NCI-H2081 (cell line): ENCODE measurements at places on chromosomes 16 and 17.

- peak; percentile 5 for DNase-seq
Measured at GRCh38 chr16:84532291-84532724, 27.8 kb upstream of the MEAK7 start.

GRCh38 chr16:19737306-19738038 lies 19.4 kb downstream of the IQCK start:
- DNase-seq: no peak

DNA sequence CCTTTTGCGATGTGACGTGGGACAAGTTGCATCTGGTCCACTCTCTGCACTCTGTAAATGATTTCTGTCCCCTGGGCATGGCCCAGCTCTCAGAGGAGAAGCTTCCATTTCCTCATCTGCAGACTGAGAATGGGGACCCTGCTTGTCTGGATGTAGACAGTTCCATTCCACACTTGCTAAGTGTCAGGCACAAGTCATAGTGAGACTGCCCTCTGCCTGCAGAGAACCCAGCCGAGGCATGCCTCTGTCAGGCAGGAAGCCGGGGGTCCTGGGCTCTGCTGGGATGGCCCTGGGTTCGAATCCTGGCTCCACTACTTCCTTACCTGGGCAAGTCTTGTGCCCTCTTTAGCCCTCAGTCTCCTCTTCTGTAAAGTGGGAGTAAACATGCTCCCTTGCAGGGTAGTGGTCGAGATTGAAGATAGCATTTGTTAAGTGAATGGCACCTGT lies 4.1 kb downstream of the MAP2K3 start:
- no peak for DNase-seq

DNA sequence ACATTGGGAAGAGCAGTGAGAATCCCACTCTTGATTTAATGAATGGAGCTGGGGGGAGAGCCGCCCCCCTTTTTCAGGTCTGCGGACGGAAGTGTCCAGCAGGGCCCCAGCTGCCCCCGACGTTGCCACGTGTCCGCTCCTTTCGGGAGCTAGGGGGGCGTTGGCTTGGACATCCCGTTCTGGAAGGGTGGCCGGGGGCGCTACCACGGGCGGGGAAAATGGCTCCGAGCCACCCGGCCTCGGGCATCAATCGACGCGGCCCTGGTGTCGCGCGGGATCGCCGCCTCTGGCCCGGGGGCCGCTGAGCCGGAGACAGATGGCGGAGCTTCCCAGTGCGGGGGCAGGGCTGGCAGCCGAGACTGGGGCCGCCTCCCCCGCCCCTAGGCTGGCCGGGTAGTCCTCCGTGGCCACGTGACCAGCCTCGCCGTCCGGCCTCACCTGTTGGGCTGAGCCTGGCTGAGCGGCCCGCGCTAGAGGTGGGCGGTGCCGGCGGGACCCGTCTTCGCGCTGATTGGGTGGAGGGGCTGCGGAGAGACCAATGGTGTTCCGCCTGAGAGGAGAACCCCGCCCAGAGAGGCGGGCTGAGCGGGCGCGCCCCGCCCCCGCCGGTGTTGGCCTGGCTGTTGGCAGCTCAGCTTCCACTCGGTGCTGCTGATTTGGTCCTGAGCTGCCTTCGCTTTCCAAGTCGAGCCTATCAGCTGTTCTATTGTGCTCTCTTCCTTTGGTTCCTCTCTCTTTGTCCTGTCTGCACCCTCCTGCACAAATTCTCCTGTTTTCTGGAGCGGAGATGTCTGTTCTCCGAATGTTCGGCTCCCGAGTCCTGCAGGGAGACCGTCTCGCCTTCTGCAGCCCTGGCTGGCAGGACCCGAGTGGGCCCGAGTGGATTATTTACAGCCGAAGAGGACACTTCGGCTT lies 8.3 kb downstream of the HS3ST3B1 start:
- DNase-seq: peak; percentile 30

DNA sequence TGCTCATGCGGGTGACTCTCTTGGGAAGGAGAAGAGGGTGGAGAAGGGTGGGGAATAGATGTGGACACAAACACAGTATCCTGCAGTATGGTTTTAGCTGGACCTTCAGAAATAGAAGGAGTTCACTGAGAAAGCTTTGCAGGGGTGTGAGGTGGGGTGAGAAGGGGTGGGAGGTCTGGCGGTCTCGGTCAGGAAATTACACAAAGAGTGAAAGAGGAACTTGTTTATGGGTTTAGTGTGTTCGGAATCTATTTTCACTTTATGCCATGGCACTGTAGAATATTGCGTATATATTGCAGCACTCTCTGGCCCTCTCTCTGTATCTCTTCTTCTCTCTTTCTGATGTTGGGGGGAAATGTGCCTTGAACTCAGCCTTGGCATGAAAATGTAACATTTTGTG lies 148.2 kb upstream of the GOT2 start:
- no peak for DNase-seq

DNA sequence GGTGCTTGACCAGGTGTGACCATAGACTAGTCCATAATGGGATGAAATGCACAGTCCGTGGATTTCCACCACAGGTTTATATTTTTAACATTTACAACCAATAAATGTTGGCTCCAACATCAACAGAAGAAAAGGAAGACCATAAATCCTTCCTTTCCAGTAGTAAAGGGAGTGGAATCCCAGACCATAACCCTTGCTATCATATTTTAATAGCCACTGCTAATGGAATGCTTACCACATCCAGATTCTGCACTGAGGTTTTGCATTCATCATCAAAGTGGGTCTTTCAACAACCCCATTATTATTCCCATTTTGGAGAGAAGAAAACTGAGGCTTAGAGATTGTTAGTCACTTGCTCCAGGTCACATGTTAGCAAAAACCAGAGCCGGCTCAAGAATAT lies 106.7 kb downstream of the FOXL1 start:
- DNase-seq: no peak

DNA sequence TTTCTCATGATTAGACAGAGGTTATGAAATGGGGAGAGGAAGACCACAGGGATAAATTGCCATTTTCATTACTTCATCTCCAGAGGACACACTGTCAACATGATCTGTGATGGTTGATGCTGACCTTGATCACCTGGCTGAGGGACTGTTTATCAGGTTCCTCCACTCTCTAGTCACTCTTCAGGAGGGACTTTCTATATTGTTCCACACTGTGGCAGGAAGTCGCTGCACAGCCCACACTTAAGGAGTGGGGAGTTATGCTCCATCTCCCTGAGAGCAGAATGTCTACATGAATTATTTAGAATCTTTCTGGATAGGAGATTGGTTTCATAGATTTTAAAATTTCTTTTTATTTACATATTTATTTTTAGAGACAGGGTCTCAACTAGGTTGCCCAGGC lies 46.7 kb downstream of the CYB5B start:
- DNase-seq: no peak

GRCh38 chr16:69707920-69708683 lies 18.3 kb downstream of the NQO1 start:
- DNase-seq: no peak

DNA sequence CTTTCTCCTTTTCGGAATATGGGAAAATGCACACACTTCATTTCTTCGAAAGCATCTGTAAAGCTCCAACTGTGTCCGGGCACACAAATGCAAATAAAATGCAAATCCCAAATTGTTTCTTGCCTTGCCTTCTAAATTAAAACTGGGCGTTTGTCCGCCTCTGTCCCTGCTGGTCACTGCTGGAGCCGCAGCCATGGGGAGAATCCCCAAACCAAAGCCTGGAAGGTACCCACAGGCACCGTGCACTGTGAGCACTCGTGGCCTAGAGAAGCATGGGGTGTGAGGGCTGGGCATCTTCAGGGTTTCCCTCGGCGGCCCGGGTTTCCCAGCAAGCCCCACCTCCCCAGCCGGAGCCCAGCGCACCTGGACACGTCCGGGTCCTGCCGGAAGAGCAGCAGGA lies 2.9 kb downstream of the SLC47A2 start:
- DNase-seq: no peak

DNA sequence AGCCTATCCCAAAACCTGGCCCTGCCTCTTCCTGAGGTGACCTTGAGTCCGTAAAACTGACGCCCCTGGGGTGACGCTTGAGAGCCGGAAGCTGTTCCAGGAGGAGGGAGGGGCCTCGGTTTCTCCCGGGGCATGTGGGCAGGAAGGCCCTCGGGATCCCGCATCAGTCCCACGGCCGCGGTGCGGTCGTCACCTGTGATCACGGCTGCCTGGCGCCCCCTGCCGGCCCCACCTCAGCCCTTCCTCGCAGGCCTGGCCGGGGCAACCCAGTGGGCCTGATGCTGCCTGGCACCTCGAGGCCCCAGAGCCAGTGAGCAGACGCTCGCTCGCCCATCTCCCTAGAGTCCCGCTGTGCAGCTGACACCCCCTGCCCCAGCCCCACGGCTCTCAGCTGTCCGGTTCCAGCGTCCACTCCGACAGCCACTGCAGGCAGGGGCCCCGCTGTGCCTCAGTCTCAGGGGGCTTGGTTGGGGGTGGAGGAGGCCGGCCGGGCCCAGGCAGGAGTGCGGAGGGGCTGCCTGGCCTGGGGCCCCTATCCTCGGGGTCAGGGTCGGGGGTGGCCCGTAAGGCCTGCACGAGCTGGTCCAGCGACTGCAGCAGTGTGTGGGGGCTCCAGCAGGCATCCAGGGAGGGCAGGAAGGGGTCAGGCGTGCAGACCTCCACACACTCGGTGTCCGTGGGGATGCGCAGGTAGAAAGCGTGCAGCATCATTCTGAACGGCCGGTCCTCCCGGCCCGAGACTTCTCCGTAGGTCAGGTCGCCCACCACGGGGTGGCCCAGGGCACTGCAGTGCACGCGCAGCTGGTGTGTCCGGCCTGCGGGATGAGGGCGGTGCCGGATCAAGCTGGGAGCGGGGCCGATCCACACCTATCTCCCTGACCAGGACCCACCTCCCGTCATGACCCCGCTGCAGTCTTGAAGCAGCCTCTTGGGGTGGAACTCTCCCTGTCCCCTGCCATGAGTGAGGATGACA lies 2.3 kb downstream of the RPUSD1 start:
- DNase-seq: no peak

GRCh38 chr16:73046849-73047214 lies 1.1 kb downstream of the ZFHX3 start:
- DNase-seq: no peak

- DNase-seq: no peak
Measured at GRCh38 chr16:53901408-53901807, 197.5 kb downstream of the FTO start.

GRCh38 chr17:42347198-42347597 lies 41.0 kb downstream of the STAT3 start:
- no peak for DNase-seq

DNA sequence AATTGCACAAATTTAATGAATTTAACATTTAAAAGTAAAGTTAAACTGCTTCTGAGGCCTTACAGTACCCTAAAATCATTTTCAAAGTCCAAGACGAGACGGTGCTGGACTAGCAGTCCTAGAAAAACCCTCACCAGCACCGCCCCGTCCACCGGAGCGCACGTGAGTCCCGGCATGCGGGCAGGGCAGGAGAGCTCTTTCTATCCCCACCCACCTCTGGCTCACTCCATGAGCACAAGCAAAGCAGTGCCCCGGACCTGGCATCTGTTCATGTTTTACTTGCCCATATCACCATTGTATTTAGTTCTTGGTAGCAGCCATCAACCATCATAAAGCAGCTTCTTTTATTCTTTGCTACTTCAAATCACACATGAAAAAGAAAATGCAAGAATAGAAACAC lies 41.7 kb downstream of the ANKRD11 start:
- no peak for DNase-seq

DNA sequence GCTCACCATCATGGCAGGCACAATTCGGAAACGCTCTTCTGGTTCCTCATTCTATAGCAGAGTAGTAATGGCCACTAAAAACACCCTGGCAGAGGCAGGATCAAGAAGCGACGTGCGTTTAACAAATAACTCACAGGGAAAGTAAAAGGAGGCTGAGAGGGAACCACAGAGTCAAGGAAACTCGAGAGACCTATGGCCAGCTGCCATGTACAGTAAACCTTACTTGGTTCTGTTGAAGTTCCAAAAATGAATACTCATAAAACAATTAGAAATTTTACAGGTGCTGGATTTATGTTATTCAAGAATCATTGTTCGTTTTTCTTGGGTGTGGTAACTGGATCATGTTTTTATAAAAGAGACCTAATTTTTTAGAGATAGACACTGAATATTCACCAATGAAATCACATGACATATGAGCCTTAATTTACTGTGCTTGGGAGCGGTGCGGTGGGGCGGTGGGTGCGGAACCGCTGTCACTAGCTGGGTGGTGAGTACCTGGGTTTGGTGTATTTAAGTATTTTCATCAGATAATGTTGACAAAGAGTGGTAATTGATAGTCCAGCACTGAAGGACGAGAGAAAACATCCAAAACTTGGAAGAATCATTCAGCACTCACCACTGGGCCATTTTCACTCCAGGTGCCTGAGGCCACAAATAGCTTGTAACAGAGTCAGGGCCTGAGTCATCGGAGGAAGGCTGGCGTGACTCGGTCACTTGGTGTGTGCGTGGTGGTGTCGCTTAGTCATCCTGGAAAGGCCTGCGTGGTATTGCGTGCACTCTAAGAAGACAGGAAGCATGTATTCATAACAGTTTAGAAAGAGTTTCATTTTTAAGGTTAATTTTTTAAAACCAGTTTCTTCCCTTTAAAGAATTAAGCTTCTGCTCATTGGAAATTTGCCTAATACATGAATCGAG lies 135.4 kb upstream of the CHMP6 start:
- DNase-seq: no peak

DNA sequence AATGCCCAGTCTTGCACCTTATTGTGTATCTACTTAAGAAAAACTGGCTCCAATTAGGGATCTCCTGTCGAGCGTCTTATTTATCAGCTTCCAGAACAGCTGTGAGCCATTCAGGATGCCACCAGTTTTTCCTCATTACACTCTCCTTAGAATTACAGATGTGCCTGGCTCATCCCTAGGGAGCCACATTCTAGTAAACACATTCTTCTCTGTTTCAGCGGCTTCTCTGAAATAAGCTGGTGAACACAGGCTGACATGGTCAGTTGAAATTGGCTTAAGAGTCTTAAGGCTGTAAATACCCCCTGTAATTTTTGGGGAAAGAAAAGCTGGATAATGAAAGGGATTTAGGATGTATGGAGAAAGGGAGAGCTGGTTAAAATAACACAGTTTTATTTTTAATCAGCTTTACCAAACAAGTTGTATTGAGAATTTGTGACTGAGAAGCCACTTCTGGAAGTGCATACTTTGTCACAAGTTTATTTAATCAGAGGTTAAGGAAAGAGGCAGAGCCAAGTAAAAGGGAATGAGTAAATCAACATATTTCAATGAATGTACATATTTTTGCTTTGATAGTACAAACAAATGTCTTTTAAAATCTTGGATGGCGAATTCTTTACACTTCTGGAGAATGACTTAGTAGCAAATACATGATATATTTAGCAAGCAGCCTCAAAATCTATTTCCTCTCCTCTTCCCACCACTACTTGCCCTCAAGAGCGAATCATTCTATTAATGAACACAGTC lies 562.0 kb upstream of the GOT2 start:
- DNase-seq: no peak

DNA sequence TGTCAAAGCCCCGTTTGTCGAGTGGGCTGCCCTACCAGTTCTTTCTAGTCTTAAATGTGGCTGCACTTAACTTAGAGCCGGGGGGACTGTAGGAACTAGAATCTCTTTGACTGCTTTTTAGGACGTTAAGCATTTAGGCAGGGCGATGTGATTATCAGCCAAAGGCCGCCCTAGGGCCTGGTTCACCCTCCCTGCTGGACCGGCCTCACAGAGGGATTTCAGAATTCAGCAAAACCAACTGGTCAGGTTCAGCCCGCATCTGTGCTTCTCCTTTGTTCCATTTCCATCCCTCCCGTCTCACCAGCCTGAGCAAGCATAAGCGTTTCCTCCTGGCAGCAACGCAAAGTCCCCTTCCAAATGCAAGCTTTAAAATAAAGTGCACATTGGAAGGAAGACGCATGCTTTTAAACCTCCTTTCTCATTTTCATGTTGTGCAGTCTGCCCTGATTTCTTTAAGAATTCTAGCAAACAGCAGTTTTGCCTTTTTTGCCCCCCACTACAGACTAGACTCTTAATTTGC lies 16.5 kb upstream of the NAT9 start:
- no peak for DNase-seq
